Activated CD4-positive, alpha-beta T cell treated with anti-CD3 and anti-CD28 coated beads, Interleukin-2, amount 50 U/mL, for 1 hour (primary cell): ENCODE measurements at places on chromosomes 12 and 14.

- peak; percentile 61 for DNase-seq
These were observed 23.8 kb upstream of the PHC1 start for GRCh38 chr12:8890313-8891085.

- no peak for DNase-seq
These were observed 16.1 kb upstream of the TSPAN9 start for GRCh38 chr12:3061059-3061458.

DNA sequence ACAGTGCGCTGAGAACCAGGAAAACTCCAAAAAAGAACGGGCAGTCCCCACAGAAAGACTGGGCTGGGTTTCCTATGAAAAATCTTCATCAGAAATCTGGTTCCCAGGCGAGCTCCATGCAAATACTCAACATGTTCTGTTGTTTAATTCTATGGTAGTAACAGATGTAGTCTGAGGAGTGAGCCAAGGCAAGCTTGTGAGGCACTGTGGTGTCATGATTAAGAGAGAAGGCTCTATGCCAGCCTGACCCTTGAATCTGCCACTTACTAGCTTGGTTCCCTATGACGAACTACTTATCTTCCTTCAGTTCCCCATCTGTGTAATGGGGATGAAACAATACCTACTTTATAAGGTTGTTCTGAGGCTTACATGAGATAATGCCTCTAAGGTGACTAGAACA is 10.7 kb downstream of the POMT2 start:
- DNase-seq: no peak

DNA sequence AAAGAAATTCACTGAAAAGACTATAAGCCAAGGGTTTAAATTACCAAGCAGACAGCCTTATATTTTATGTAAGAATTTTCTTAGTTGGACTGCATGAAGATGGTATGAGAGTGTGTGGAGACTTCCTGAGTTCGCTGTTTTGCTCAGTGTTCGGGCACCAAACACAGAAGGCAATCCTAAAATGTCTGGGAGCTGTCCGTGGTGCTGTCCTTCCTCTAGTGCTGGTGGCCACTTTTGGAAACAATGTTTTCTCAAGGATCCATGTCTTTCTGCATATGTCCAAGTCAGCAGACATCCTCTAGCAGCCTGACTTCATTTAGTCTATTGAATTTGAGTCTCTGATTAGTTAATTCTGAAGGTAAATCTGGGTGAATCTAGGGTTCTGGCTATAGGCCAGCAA is 135.8 kb downstream of the SLC8A3 start:
- DNase-seq: no peak

- no peak for DNase-seq
These were observed 186.1 kb downstream of the FOXG1 start for GRCh38 chr14:28952666-28953065.
